ENCODE measurements at places on chromosomes 16 and 17.
A peak's percentile ranks its signal among the peaks of the same experiment; 100 is the strongest.

DNA sequence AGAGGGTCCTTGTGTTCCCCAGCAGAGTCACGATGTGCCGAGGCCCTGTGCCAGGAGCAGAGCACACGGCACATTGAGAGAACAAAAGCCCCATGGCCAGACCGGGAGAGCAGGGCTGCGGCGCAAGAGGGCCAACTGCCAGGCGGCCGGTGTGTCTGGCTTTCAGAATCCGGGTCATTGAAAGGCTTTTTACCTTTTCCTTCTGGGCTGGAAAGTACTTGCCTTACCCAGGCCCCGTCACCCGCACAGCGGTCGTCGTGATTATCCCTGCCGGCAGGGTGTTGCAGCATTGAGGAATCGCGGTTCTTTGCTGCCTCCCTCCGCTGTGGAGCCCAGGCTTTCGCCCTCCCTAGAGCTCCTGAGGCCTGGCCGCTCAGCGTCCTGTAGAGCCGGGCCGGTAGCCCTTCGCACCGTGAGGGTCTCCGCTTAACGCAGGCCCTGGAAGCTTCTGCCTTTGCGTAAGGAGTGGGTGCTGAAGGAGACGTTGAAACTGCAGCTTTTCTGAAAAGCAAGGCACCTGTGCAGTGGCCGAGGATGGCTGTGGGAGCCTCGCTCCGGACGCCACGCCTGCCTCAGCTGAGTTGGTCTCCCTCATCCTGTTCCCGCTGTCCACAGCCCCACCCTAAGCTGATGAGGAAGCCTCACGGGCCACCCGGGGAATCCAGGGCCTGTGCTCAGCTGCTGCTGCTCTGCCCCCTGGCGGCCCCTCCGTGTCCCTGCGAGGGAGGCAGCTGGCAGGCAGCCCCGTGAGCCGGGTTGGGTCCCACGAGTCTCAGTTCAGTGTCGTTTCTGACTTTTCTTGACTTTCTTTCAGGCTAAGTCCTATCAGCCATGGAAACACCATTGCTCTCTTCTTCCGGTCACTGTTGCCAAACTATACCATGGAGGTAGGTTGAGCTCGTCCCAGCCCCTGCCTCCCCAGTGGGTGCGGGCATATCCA, 8.6 kb upstream of the MC1R start:
- peak; percentile 45 for DNase-seq

GRCh38 chr17:77852731-77853130, 105.8 kb upstream of the TNRC6C start:
- no peak for DNase-seq

GRCh38 chr17:40291281-40291664, 3.6 kb downstream of the CDC6 start:
- DNase-seq: no peak

- no peak for DNase-seq
Measured at GRCh38 chr17:55693254-55694216, 29.1 kb downstream of the TMEM100 start.

DNA sequence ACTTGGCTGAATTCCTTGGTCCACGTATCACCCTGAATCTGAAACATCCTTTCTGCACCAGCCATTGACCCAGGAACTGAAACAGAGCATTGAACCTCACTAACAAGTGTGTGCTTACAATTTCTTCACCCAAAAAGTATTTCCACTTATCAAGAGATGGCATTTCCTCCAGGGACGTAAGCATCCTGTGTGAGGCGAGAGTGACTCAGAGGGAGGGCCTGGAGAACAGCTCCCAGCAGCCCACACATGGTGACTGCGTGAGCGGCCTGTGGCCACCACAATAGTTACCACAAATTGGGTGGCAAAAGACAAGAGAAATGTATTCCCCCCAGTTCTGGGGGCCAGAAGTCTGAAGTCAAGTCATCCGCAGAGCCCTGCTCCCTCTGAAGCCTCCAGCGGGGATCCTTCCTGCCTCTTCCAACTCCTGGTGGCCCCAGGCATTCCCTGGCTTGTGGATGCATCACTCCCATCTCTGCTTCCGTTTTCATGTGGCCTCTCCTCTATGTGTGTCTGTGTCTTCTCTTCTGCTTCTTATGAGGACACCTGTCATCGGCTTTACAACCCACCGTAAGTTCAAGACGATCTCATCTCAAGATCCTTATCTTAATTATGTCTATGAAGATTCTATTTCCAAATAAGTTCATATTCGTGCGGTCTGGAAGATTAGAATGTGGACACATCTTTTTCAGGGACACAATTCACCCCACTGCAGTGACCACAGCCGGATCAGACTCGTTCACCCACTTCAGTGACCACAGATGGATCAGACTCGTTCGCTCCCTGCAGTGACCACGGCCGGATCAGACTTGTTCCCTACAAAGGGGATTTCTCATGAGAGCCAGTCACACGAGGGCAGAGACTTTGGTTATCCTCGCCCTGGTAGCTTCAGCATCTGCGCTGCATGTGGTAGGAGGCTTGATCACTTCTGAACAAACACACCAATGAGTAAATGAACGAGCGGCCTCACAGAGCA, 122.6 kb upstream of the FOXF1 start:
- no peak for DNase-seq

GRCh38 chr17:78105101-78105500, 23.5 kb downstream of the TMC6 start:
- DNase-seq: no peak

DNA sequence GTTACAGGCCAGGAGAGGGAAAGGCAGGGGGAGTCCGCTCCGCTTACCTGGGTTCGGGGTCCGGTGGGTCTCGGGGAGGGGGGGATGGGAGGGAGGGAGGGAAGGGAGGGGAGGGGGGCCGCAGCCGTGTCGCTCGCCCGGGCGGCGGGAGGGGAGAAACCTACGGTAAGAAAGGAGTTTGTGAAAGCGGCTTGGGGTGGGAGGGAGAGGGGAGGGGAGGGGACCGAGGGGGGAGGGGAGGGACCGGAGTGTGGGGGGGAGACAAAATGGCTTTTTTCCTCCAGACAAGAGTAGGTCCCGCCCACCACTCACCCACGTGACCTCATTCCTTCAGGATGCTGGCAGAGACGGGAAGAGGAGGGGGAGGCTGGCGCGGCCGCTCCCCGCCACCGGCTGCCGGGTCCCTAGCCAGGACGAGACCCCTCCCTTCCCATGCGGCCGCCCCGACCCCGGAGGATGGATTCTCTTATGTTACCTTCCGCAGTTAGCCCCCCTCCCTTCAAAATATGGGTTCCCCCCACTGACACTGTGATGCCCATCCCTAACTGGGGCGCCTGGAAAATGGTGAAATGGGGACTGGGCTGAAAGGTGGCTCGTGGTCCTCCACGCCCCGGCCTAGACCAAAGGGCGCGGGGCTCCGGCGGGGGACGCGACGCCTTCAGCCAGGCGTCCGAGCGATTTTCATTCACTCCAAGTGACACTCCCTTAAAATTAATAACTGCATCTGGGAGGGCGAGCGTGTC, at the start of gene PCGF2:
Gene PCGF2, minus strand, starts transcription at position 188 of the 743 bp plus-strand sequence. CDS start 7,934 bp downstream, outside the sequence.
- DNase-seq: no peak

GRCh38 chr17:57363580-57363979, 107.3 kb downstream of the MSI2 start:
- DNase-seq: no peak

Measured in stimulated activated CD8-positive, alpha-beta memory T cell treated with anti-CD3 and anti-CD28 coated beads, Interleukin-2, amount 100 ng/mL, for 1 hour (primary cell).